ENCODE measurements at places on chromosomes 6 and 20. TPM values are rescaled to one million over a fixed set of nuclear protein-coding genes. Genes with fewer than 3 reads are reported as not detected.

- no peaks in the 10 kb centered on the region for H3K27me3 ChIP-seq
- peaks cover 33% of the 10 kb centered on the region for H3K36me3 ChIP-seq
These were observed 34.5 kb downstream of the LATS1 start for GRCh38 chr6:149683256-149683859.

The WFDC5 gene
- total RNA-seq: not detected

The DEFB124 gene
- total RNA-seq: not detected

The SLC9A8 gene
- 7.5 TPM for total RNA-seq

The HLA-DQA1 gene
- total RNA-seq: 1.7 TPM

All from H9 (cell line).